Stimulated activated CD8-positive, alpha-beta memory T cell treated with anti-CD3 and anti-CD28 coated beads, Interleukin-2, amount 100 ng/mL, for 1 hour (primary cell): ENCODE measurements at places on chromosomes 11 and 22.

- no peak for DNase-seq
These were observed 59.6 kb downstream of the ST3GAL4 start for GRCh38 chr11:126415128-126415527.

GRCh38 chr11:124801636-124802312 is 1.6 kb upstream of the MSANTD2 start:
- DNase-seq = no peak

GRCh38 chr11:126034933-126035425 is 27.7 kb downstream of the CDON start:
- DNase-seq = no peak

DNA sequence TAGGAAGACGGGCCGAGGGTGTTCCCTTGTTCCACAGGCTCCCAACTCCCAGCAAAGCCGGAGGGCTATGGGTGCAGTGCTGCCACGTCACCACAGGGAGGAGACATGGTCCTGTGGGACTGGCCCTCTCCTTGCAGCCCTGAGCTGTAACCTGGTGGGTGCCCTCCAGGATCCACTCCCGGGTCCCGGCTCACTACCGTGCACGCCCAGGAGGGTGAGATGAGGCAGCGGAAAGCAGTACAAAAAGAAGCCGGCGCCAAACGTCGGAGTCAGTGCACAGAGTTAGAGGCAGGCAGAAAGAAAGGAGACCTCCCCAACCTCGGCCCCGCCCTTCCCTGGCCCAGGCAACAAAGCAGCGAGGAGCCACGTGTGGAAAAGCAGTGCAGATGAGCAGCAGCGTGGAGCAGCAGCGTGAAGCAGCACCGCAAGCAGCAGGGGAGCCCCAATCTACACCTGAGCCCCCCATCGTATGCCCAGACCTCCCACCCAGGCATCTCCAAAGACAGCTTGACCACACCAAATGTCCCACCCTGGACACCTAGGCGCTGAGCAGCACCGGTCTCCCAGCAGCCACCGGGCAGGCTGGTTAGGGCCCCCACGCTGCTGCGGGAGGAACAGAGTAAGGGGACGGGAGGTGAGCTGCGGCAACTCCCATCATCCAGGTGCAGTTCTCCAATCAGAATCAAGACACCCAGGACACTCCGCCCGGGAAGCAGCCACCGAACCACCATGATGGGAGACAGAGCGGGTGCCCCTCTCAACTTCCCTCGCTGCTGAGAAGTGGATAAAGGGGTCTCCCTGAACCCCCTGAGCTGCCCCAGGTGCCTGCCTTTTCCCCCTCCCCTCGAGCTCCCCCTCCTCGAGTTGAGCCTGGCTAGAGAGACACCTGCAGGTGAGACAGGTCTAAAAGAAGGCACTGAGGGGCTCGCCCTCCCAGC is 28.8 kb downstream of the IGSF9B start:
- peak; percentile 27 for DNase-seq

GRCh38 chr11:83480251-83480650 is 194.1 kb upstream of the CCDC90B start:
- DNase-seq = no peak

DNA sequence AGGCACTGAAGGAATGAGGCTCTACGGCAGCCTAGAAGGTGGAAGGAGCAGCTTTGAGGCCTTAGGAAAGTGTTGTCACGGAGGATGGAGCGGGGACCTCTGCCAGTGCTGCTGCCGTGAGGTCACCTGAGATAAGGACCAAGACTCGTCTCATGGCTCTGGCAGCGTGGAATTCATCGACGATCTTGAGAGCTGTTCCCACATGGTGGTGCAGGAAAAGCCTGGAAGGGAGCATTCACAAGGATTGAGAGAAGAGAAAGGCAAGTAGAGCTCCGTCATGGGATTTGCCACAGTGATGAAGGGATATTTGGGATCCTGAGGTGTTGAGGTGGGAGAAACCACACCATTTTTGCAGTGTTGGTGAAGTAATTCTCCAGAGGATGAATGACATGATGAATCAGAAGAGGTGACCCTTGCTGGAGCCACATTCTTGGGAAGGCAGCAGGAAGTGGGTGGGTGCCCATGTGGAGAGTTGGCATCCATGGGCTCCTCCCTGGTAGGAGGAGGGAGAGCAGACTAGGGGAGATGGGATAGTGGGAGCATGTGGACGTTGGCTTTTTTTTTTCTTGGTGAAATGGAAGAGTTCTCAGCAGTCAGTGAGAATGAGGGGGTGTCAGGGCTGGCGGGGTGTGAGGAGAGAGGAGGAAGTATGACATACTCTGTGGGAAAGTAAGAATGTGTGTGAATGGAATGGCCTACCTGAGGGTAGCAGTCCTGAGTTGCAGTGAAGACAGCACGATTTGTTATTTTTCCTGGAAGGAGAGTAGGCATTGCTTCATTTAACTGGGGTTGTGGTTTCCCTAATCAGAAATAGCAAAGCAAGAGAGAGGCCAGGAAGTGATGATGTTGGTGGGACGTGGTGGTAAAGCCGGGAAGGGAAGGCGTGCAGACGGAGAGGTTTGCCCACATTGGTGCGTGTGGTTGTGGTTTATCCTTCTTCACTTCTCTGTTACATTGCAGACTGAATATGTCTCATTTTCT is 11.1 kb downstream of the PPP6R3 start:
- no peak for DNase-seq

- DNase-seq = no peak
These were observed 15.7 kb downstream of the ZNF215 start for GRCh38 chr11:6941970-6942369.

- no peak for DNase-seq
These were observed 4.2 kb downstream of the XBP1 start for GRCh38 chr22:28795932-28796856.

DNA sequence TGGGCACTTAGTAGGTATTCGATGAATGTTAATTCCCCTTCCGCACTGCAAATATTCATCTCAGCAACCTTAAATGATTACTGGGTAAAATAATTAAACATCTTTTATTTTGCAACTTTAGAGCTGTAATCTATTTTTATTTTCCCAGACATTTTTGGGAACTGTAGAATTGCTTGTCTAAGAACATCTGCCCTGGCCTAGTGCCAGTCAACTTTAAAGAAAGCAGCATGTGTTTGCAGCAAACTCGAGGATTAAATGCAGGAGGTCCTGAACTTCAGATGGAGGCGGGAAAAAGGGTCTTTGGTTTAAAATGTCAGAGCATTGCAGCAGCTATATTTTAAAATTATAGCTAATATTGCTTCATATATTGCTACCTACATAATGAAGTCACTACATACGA is 190.0 kb downstream of the PGR start:
- no peak for DNase-seq

DNA sequence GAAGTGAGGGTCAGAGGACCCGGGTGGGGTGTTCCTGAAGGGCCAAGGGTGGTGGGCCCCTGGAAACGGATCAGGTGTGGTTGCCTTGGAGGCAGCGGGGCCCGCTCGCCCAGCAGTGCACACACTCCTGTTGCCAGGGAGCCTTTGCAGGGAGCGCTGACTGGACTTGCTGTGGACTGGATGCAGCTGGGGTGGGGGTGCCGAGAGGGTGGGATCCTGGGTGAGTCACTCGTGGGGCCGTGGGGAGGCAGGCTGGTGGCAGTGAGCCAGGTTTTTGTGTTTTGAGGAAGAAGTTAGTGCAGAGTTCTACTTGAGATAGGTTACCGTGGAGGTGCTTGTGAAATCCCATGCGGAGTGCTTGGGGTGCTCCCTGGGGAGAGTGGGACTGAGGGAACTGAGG is 1.3 kb downstream of the MRPL23 start:
- no peak for DNase-seq

GRCh38 chr11:21806947-21807346 is 385.9 kb upstream of the ANO5 start:
- no peak for DNase-seq

GRCh38 chr11:87819151-87819550 is 356.1 kb downstream of the RAB38 start:
- no peak for DNase-seq

GRCh38 chr11:27971171-27971570 is 136.8 kb downstream of the KIF18A start:
- no peak for DNase-seq

GRCh38 chr11:27391331-27392015 is 28.5 kb upstream of the CCDC34 start:
- no peak for DNase-seq

- DNase-seq = no peak
These were observed 18.9 kb downstream of the LIMK2 start for GRCh38 chr22:31230871-31231621.

DNA sequence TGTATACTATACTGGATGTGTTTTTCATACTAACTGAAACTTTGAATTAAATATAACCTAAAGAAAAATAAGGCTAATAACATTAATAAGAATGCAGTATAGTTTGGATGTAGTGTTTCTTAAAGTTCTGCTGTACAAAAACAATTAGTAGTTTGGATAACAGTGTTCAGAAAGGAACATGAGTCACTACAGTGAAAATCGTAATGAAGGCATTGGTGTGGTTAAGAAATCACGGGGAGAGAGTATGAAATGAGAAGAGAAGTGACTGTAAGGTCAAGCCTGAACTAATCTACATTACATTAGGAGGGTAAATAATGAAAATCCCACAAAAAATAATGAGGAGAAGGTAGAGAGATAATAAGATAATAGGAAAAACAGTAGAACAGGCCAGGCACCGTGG is 726.6 kb upstream of the ARHGAP42 start:
- DNase-seq = no peak

- no peak for DNase-seq
These were observed 88.8 kb upstream of the BARX2 start for GRCh38 chr11:129286813-129287212.

GRCh38 chr22:47146941-47147340 is 384.5 kb downstream of the TBC1D22A start:
- no peak for DNase-seq

- DNase-seq = no peak
These were observed 1122.8 kb upstream of the CCDC90B start for GRCh38 chr11:84408946-84409411.

DNA sequence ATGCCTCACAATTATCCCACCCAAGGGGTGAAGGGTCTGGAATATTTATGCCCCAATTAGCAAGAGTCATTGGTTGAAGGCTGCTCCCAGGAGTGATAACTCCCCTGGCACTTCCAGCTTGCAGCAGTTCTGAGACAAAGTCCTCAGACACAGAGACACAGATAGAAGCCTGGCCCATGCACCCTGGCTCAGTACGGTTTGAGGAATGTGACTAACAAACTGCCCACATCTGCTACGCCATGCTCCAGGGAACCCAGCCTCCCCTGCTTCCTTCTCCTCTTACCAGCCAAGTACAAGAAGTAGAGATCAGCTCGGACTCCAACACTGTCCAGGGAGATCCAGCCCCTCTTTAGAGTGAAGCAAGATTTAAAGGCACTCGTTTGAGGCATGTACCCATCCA is 48.5 kb upstream of the BMAL1 start:
- no peak for DNase-seq

GRCh38 chr11:110198031-110198729 is 98.2 kb downstream of the RDX start:
- DNase-seq = no peak

DNA sequence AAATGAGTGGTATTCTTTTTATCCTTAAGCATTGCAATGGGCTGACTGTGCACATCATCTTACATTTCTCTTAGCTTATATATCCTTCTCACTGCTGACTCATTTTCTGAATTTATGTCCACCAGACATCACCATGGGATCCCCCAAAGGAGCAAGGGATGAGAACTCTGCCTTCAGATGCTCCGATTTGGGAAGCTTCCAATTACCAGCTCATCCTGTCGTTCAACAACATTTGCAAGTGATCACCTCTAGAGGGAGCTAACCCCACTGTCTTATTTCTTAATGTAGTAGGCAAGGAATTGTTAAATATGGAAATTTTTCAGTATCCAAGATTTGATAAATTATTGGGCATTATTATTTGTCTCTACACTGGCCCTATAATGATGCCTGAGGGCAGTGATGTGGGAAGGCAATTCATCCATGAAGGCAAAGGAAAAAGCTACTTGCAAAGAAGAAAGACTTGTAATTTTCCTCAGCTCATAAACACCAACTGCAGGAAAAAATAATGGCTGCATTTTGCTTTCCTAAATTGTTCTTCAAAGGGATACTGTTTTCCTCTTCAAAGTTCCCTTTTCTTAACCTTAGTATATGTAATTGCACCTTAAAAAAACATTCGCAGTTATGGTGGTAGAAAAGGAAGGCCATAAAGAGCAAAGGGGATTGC is 102.4 kb upstream of the FSHB start:
- no peak for DNase-seq

- DNase-seq = peak; percentile 67
These were observed 1.1 kb downstream of the CFL1 start for GRCh38 chr11:65856689-65857499.

- DNase-seq = no peak
These were observed 49.7 kb downstream of the LIF start for GRCh38 chr22:30196880-30197336.
